Progenitor cell of endocrine pancreas (in vitro differentiated cells): ENCODE measurements at places on chromosomes 5 and 9.

GRCh38 chr9:114286146-114286679, 36.7 kb upstream of the ORM1 start:
- no peak for DNase-seq

GRCh38 chr9:71557310-71557709, 211.0 kb downstream of the CEMIP2 start:
- DNase-seq = no peak

- DNase-seq = no peak
Measured at GRCh38 chr5:78003450-78003849, 227.3 kb upstream of the TBCA start.

DNA sequence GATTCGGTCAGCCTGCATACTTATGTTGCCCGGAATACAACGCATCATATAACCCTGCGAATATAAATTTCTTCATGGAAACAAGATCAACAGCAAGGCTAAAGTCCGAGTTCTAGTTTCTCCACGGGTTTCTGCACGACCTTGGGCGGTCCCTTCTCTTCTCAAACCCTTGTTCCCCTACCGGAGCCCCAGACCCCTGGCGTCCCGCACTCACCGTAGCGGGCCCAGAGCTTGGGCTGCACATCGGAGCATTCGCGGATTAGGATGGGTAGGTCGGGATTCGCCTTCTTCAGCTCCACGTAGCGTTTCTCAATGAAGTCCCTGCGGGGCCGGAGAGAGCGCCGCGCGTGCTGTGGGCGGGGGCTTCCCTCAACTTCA, 399 bp downstream of the NDUFA2 start:
- DNase-seq = no peak

GRCh38 chr9:4985386-4986266, 554 bp downstream of the JAK2 start:
- DNase-seq = no peak

DNA sequence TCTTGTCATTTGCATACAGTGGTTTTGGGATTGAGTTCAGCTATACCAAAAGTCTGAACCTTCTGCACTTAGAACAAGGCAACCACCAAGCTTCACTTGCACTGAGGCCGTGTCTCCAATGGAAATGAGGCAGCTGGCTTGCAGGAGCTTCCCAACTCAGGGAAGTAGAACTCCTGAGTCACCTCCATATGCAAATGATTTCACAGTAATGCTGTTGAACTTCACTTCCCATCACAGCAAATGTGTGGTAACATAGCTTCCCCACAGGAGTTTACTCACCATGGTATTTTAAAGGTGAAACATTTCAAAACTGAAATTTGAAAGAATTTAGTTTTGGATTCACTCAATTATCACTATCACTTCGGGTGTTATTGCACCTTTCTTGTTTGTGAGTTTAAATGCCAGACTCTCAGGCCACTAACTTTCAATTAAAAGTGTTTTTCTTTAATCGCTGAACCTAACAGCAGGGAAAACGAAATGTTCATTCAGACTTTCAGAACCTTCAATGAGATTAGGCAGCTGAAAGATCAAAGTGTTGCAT, 9.0 kb downstream of the CD274 start:
- DNase-seq = no peak
